ENCODE measurements at places on chromosomes 16 and 17.
A peak's percentile ranks its signal among the peaks of the same experiment; 100 is the strongest.

DNA sequence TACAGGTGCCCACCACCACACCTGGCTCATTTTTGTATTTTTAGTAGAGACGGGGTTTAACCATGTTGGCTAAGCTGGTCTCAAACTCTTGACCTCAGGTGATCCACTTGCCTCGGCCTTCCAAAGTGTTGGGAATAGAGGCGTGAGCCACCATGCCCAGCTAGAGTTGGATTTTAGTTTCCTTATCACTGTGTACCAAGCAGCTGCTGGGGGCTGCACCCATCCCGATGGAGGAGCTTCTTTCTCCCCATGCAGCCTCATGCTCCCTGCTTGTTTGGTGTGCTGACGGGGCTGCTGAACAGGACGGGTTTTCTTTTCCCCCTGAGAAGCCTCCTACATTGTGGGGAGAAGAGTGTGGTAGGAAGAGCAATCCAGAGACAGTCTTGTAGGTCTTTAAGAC, 173.2 kb downstream of the LGALS9B start:
- DNase-seq, result no peak

DNA sequence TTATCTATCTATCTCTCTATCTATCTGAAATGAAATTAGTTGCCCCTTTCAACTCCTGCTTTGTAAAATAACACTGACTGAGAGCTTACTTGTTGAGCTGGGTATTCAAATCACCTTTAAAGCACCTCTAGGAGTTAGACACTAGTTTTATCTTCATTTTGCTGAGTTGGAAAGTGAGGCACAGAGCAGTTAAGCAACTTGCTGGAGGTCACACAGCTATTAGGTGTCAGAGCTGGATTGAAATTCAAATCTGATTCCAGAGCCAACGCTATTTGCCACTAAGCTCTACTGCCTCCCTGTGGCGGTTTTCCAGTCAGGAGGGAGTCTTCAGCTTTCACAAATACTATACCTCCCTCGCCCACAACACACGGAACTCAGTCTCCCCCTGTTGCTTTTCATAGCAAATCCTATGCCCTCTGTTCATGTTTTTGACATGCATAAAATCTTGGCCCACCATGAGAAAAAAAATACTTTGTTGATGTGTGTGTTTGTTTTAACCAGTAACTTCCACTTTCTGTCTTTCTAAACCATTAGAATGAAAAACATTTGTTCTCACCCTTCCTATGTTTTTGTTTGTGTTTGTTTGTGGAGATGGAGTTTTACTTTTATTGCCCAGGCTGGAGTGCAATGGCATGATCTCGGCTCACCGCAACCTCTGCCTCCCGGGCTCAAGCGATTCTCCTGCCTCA, 74.8 kb upstream of the SMURF2 start:
- no peak for DNase-seq

GRCh38 chr16:19086322-19087199, 19.1 kb downstream of the COQ7 start:
- peak; percentile 89 for DNase-seq

DNA sequence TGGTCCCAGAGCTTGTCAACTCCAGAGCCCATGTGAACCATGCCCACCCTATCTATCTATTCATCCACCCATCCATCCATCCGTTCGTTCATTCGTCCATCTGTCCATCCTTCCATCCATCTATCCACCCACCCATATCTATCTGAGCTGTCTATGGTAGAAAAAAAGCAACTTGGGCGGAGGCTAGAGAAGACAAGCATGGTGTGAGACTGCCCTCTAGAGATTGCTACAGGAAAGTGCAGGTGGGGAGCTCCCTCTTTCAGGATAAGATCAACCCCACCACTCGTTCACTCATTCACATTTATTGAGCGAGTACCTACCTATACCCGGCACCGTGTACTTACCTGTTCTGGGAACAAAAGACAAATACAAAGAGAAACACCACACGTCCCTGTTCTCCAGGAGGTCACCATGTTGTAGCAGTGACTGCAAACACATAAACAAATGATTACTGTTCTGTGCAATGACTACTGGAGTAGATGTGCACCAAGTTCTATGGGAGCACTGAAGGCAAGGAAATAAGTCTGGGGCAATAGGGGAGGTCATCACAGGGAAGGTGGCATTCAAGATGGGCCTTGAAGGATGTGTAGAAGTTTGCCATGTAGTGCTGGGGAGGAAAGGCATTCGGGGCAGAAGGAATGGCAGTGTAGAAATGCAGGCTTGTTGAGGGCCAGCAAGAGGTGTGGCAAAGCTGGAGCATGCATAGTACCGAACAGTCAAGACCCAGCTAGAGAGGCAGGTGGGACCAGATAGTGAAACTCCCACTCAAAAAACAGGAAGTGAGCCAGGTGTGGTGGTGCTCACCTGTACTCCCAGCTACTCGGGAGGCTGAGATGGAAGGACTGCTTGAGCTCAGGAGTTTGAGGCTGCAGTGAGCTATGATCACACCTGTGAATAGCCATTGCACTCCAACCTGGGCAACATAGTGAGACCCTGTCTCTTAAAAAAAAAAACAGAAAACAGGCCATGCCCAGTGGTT, 13.4 kb upstream of the ATP5MC1 start:
- DNase-seq, result peak; percentile 76

DNA sequence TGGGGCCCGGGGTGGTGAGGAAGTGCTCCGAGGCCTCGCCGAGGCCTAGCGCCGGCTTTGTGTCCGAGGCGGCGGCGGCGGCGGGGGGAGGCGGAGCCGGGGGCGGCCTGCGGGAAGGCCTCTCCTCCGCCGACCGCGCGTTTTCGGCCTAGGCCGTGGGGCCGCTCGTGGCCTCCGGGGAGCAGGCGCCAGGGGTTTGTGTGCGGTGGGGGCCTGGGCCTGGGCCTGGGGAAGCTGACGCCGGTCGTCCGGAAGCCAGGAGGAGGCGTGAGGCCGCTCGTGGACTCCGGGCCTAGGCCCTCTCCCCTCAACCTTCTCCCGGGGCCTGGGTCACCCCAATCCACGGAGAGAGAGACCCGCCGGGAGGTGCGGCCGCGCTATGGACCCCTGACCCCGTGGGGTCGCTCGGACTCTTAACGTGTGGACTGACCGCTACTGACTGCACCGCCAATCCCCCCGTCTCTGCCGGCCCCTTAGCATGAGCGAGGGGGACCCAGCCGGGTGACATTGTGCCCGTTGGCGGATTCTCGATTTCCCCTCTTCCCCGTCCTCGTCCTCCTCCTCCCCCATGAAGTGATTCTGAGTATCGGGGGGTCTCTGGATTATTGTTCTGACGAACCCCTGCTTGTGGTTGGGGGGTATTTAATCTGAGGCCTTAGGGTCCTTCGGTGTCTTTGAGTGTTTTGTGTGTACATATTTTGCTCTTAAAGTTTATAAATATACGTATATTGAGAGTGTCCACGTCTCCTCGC, 660 bp downstream of the RBBP6 start:
- DNase-seq, result peak; percentile 46

- no peak for DNase-seq
Measured at GRCh38 chr16:15993541-15993940, 44.1 kb downstream of the ABCC1 start.

DNA sequence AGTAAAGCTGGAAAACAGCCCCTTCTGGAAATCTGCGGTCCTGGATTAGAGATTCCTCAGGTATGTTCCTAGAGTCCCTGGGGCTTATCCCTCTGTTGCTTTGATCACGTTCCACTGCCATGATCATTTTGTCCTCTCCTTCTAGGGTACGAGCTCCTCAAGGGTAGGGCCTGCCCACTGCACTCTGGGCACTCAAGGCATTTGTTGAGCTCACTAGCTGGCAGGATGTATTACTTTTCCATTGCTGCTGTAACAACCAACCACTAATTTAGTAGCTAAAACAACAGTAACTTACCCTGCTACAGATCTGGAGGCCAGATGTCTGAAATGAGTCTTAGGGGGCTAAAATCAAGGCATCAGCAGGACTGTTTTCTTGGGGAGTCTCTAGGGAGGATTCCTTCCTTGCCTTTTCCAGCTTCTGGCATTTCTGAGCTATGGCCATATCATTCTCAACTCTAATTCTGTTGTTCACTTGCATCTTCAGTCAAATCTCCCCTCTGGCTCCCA, 65.7 kb downstream of the ARSG start:
- no peak for DNase-seq

DNA sequence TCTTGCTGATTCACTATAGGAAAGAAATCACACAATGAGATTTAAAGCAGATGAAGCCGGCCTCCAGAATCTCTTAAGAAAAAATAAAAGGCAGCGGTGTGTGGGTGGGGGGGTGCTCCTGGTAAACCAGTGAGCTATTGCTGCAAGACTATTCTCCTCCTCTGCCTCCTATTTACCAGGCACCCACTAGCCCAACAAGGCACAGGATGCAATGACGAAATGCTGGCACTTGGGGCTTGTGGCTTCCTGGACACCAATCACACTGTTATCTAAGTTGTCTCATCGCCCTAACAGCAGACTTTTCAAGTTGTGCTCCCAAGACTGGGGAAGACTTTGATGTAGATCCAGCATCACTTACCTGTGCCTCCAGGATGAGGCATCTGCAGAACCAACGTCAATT, 50.2 kb upstream of the NDRG4 start:
- no peak for DNase-seq

- DNase-seq, result no peak
Measured at GRCh38 chr16:89341697-89342694, 124.5 kb downstream of the ZNF778 start.

- no peak for DNase-seq
Measured at GRCh38 chr16:62386411-62386810, 350.2 kb upstream of the CDH8 start.

- peak; percentile 39 for DNase-seq
Measured at GRCh38 chr16:8798174-8798527, 512 bp downstream of the PMM2 start.

GRCh38 chr16:72905581-72905980, 142.3 kb downstream of the ZFHX3 start:
- peak; percentile 18 for DNase-seq

DNA sequence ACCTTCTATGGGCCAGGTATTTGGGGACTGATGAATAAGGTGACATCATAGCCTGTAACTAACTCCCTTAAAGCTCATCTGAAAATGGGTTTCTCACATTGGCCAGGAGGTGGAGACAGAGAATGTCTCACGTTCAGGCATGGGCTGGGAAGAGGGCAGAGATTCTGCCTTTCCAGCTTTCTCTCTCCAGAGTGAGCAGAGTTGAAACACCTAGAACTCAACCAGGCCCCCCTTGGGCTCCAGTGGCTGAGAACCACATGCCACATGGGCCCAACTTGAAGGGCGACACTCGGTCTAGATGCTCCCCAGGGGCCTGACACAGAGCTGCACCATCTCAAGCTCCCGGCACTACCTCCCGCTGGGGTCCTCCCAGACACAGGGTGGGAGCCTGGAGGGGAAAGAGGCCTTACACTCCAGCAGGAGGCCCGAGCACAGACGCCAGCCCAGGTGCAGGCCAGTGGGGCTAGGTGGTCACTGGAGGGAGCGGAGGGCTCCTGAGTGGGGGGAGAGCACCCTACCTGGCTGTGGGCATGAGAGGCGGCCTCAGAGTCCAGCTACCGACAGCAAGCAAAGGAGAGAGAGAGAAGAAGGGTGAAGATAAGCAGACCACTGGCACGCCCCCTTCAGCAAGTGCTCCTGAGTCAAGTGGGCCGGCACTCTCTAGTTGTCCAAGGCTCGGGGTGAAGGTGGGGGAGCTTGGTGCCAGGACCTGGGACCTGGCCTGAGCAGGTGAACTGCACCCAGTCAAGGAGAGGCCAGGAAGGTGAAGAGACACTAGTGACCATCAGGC, 55.9 kb downstream of the MYO18A start:
- DNase-seq, result peak; percentile 79

DNA sequence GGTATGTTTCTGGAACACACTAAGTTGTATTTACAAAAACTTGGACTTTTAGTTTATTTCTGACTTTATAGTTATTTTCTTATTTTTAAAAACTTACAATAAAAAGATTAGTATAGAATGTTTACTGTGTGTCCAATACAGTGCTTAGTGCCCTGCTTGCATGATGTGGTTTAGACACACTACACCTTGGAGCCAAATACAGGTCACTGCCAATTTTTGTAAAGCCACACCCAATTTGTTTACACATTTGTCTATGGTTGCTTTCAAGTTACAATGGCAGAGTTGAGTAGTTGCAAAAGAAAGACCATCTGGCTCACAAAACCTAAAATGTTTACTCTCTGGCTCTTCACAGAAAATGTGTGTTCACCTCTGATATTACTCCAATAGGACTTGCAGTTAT, 807.1 kb downstream of the KCNJ2 start:
- DNase-seq, result no peak

GRCh38 chr16:27447301-27447700, 45.3 kb downstream of the IL21R start:
- no peak for DNase-seq

DNA sequence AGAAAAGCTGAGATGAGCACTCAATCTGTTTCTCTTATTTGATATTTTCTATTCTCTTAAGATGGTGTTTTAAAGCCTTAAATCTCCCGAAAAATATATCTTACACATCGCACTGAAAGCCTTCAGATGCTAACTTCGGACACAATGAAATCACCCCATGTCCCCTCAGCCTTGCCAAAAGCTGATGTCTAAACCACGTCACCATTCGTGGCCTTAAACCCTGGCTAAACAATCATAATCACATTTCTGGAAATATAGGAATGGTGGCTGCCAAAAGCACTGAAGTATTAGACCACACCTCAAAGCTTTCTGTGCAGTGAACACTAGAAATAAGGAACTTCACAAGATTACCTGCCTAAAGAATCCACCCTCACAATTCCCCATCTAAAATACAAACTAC, 402.7 kb downstream of the SOX9 start:
- DNase-seq, result no peak

DNA sequence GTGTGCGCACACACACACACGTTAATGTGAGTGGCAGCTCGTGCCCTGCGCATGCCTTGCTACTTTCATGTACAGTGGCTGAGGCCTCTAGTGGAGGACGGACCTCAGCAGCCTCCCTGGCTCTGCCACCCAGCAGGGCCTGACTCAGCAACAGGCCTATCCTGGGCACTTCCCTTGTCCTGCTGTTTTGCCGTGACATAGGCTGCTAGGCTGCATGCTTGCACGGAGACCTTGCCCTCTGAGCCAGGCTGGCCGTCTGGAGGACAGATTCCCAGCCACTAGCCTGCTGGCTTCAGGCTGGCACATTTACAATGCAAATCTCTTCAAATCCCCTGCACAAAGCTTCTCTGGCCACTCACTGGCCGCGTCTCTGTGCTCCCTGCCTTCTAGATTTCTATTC, 9.5 kb downstream of the RNF213 start:
- DNase-seq, result no peak

DNA sequence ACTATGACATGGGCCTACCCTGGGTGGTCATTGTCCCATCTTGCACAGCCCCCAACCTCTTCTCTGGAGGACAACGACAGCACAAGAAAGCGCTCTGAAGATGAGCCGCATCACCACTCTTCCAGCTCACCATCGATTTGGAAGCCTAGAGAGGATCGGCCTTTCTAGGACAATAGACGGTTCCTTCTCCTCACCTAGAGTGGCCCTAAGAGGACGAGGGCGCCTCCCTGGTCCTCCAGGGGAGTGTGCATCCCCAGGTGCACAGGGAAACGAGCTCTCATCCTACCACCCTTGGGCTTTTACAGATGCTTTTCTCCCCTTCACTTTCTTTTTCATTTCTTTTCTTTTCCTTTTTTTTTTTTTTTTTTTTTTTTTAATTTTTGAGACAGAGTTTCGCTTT, 20.3 kb upstream of the SLC52A1 start:
- DNase-seq, result no peak

GRCh38 chr16:30946671-30947540, 2.0 kb upstream of the ORAI3 start:
- no peak for DNase-seq

GRCh38 chr17:71830866-71831265, 290.0 kb upstream of the SOX9 start:
- DNase-seq, result no peak
